Activated CD4-positive, alpha-beta T cell treated with anti-CD3 and anti-CD28 coated beads, Interleukin-2, Interleukin-6, amounts not matched to agents 100 ng/mL and 50 ng/mL, durations not matched to agents 16 hours and 8 hours (primary cell): ENCODE measurements at places on chromosomes 1 and 21.

DNA sequence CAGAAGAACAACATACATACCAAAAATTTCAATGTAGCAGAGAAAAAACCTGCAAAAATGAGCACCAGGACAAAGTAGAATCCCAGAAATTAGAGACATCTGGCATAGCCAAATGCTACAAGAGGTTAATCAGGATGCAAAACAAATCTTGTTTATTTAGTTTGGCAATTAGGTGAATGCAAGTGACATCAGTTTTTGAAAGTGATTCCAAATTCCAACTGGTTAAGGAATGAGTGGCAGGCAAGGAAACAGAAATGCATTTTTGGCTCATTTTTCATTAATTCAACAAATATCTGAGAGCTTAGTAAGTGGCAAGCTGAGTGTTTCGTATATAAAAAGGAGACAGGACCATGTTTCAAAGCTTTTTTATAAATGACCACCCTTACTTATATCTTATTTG, 21.3 kb downstream of the SCAF4 start:
- no peak for DNase-seq

DNA sequence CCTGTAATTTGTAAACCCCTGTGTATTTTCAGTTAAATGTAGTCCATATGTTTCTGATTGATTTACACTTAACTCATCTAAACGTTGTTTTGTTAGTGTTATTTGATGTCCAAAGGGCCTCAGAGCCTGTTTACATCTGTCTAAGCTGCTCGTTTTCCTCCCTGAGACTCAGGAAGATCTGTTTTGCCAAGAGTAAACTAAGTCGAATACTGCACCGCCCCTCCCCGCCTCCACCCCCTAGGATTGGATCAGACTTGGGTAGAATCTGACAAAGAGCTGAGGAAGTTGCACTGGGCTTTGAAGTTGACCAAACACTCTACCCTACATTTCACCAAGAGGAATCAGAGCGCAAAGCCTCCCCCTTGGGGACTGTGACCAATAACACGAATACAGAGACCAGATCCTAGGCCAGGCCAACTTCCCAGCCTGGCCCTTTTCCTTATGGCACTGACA, 206.9 kb upstream of the LMO4 start:
- no peak for DNase-seq

- no peak for DNase-seq
These were observed 52.9 kb downstream of the MATN1 start for GRCh38 chr1:30670240-30671060.

GRCh38 chr1:69510026-69510425, 57.7 kb upstream of the LRRC7 start:
- no peak for DNase-seq

DNA sequence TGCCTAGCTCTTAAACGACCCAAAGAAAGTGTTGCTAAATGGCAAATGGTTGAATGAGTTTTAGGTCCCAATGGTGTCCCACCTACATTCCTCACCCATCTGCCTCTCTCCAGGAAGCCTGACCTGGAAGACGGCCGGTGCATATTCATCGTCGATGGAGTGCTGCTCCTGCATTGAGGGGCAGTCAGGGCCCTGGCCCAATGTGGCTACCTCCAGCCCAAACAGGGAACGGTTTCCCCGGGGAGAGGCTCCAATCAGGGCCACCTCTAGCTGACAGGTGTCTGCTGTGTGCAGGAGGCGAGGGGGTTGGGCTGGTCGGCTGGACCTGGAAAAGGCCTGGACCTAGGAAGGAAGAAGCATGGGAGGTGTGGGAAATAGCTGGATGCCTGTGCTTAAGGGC, 1.6 kb downstream of the GLMP start:
- no peak for DNase-seq

DNA sequence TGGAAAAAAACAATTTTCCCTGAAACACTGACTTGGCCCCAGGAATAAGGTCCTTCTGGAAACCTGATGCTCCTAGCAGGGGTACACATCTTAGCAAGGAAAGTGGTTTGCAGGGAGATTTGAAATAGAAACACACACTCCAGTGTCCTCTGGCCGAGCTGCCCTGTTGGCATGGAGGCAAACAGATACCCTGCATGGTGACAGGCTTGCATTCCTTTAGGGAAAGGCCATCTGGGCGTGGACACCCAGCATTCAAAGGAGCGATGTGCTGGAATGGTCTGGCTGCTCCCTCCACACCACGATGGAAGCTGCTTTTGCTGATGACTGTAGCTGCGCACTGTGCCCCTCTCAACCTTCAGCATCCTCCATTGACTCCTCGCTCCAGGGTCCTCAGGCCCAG, 41.5 kb upstream of the BCAR3 start:
- no peak for DNase-seq

DNA sequence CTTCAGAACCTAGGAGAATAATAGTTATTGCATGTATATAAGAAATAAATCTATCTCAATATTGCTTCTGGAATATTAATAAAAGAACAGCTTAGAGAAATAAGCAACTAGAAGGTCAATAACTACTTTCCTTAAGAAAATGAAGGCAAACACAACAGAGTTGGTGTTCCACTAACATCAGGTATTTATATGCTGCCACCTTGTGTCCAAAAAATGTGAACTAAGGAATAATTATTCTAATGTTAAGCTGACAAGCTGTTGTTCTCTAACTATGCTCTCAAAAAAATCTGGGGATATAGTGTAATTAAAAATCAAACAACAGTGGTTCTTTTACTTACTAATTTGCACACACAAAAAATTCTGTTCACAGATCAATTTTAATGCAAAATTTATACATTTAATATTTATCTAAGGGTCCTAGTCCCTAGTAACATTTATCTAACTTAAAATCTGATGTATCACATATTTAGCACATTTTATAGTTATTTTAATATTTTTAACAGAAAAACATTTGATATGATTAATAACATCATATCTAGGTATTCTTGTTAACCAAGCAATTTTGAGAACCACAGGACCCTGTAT, 39.6 kb downstream of the UCHL5 start:
- DNase-seq = peak; percentile 46

- peak; percentile 100 for DNase-seq
These were observed at the start of gene RRAGC for GRCh38 chr1:38859561-38860453. Gene RRAGC (minus strand): TSS chr1:38859772. CDS start chr1:38859646, 126 bp downstream.

- no peak for DNase-seq
These were observed 89.6 kb upstream of the IVNS1ABP start for GRCh38 chr1:185406691-185407009.

GRCh38 chr1:245748240-245748639, 593.5 kb downstream of the KIF26B start:
- DNase-seq = no peak

DNA sequence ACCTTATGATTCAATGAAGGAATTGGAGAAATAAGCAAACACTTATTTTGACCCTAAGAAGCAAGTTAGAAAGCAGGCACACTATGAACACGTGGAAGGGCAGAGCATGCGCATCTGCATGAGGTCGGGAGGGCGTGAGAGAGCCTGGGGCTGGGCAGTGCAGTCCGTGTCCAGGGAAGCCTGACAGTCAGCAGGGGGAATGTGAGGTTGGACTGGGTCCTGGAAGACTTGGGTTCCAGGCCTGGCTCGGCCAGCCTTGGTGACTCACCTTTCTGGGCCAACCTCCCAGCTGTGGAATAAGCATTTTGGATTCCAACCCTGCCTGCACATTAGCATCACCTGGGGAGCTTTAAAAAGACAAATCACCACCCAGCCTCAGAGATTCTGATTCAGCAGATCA, 26.6 kb upstream of the LMX1A start:
- no peak for DNase-seq

DNA sequence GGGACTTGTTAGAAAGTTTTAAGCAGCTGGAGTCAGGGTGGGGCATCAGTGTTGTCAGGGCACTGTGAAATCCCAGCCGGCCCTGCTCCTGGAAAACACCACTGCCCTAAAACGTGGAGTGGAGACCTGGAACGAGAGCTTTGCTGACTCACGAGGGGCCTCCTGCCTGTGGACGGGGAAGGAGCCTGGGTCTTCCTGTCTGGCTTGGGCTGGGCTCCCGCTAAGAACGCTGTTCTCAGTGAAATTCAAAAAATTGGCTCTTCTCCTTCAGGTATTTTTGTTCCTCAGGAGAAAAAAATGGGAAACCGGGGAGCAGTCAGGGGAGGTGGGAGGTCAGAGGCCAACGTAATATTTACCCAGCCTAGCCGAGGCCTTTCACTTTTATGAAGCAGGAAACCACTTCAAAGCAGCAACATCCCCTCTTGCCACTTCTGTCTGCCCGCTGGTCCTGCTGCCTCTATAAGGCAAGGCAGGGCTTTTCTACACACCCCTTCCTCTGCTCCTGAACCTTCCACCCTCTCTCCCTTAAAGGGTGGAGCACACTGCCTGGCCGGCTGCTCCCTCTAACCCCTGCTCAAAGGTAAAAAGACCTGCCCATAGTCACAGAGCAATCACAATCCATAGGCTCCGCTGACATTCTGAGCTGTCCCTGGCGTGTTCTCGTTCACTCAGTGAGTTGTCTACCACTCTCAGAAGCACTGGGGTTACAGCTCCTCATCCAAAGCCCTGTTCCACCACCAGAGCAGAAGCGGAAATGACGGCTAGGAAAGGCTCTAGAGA, 8.0 kb downstream of the PLXNA2 start:
- DNase-seq = peak; percentile 42

GRCh38 chr1:226063977-226064815, 1.7 kb downstream of the H3-3A start:
- DNase-seq = peak; percentile 36

GRCh38 chr1:53086491-53087070, 24.6 kb downstream of the PODN start:
- DNase-seq = no peak

- no peak for DNase-seq
These were observed 41.5 kb upstream of the SGIP1 start for GRCh38 chr1:66492424-66492823.

GRCh38 chr1:200733907-200734306, 4.8 kb upstream of the CAMSAP2 start:
- DNase-seq = peak; percentile 29

DNA sequence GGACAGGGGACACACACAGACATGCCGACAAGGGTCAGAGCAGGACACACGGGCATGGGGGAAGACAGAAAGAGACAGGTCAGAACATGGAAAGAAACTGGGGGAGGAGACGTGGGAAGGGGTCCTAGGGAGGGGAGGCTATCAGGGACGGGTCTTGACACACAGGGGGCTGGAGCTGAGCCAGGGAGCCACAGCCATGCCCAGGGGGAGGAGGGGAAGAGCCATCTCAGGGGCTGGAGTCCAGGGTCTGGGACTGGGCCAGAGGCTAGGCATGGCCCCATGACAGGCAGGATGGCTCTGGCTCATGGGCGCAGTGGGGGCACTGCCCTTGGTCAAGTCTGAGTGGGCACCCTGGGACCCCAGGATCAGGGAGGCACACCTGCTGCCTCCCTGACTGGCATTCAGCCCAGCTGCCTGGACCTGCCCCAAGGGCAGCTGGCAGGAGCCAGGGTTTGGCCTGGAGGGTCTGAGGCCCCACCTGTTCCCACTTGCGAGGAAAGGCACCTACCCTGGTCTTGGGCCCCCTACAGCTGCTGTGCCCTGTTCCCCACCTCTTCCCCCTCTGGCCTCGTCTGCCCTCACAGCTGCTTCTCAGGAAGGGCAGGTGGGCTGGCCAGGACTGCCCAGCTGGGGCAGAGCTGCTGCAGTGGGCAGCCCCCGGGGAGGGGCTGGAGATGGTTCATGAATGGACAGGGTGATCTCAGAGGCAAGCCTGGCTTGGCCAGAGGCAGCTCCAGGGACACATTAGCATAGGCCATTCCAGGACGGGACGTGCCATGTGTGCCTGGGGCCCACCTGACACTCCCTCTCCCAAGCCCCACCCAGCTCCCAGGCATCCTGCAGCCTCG, 42.9 kb downstream of the HSPG2 start:
- DNase-seq = no peak

DNA sequence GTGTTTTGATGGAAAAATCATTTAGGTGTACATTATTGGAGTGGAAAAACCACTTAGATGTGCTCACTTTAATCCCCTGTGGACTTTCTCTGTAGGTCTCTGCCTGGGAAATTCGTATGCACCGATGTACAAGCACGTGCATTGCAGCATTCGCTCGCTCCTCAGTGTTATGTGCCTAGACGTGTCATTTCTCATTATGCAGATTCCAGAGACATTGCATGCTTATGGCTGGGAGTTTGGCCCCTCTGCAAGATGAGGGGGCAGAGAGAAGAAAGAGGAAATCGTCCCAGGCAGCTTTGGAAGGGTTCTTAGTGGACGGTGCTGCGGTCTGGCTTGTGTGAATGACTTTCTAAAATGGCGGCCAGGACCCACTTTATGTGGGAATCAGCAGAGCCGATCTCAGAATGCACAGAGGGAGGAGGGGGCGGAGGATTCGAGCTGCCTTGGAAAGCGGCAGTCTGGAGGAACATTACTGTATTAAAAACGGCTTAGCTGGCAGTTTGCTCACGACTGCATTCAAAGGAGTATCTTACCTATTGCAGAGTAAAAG, 2.3 kb downstream of the SPEN start:
- peak; percentile 44 for DNase-seq

- DNase-seq = no peak
These were observed 211.6 kb upstream of the POU3F1 start for GRCh38 chr1:38258085-38258627.

- no peak for DNase-seq
These were observed 153.6 kb downstream of the OLFM3 start for GRCh38 chr1:101843160-101843559.

GRCh38 chr1:176208034-176208433, 948 bp upstream of the COP1 start:
- DNase-seq = no peak

- no peak for DNase-seq
These were observed 7.5 kb upstream of the SOX13 start for GRCh38 chr1:204065174-204065985.

GRCh38 chr1:196690582-196690981, 38.7 kb downstream of the CFH start:
- no peak for DNase-seq
